ENCODE measurements at places on chromosomes 1 and 21.

GRCh38 chr21:15164678-15165303 is 100.0 kb upstream of the NRIP1 start:
- no peak for DNase-seq

GRCh38 chr1:91693557-91693956 is 192.4 kb downstream of the TGFBR3 start:
- no peak for DNase-seq

- no peak for DNase-seq
Observed at GRCh38 chr1:52668711-52669110, 29.4 kb downstream of the COA7 start.

DNA sequence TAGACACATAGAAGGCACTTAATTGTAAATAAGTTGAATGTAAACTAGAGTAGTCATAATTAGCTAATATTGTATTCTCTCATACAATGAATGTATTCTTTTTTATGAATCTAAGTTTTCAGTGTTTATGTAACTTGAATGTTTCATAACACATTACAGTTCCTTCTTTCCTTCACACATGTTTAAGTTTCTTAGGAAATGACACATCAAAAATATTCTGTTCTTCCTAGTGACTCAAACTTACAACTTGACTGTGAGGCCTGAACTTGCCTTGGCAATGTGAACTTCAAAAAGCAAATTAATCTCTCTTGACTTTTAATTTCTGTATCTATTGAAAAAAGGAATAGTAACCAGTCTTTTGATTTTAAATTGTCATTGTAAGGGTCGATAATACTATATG is 700.1 kb downstream of the KCNT2 start:
- peak; percentile 11 for DNase-seq

DNA sequence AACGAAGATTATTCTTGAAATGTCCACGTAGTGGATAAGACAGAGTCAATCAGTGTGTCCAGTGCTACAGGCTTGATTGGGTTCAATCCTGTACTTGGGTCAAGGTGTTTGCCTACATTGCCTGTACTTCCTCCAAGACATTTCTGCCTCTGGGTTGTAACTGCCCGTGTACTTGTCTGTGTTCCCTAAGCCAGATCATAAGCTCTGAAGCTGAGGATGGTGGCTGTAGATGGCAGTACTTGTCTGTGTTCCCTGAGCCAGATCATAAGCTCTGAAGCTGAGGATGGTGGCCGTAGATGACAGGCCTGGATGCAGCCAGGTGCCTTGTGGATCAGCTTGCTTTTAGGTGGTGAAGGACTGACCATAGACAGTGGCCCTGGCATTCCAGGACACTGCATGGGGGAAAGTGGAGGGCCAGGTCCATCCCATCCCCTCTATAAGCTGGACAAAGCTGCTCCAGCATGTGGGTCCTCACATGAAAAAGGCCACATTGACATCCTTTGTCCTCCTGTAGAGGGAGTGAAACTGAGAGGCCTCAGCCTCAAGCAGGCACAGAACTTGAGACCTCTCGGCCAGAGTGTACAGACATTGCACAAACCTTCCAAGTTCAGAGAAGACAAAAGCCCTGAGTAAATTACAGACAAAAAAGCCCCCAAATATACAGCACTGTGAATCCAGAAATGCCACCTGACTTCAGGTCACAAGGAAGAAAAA is 2.0 kb upstream of the SRM start:
- DNase-seq, result no peak

GRCh38 chr1:70987497-70987896 is 60.1 kb downstream of the PTGER3 start:
- DNase-seq, result no peak

- DNase-seq, result no peak
Observed at GRCh38 chr1:173148971-173149370, 58.2 kb downstream of the TNFSF4 start.

- DNase-seq, result peak; percentile 23
Observed at GRCh38 chr1:152035539-152036266, 1.1 kb downstream of the S100A11 start.

DNA sequence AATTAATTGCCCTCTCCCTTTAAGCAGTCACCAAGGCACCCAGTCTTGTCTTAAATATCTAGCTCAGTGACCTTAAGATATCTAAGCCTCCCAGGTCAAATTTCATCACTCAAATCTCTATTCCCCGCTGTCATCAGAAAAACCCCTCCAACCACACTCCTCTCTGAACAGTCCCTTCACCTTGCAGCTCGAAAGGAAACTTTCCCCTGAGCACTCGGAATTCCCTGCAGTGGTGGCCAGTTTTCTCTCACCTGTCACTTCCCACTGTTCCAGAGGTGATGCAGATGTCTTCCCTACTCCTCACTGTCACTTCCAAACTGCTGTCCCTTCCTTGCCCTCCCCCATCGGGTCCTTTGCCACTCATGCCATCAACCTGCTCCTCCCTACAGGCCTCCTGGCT is 15.3 kb upstream of the SSX2IP start:
- no peak for DNase-seq

DNA sequence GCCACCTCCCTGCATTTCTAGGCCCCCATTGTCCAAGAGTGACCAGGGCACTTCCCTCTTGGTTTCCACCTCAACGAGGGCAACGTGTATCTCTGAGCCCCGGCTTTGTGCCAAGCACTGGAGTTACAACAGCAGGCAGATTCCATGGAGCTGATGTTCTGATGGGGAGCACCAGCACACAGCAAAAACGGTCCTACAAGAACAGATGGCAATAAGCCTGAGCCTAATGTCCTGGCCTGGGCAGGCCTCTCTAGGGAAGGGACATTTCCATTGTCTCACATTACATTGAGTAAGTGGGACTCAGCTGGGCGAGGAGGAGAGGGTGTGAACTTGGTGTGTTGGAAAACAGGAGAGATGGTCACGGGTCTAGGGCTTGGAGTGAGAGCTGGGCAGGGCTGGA is 27.2 kb upstream of the NPPB start:
- DNase-seq, result no peak

DNA sequence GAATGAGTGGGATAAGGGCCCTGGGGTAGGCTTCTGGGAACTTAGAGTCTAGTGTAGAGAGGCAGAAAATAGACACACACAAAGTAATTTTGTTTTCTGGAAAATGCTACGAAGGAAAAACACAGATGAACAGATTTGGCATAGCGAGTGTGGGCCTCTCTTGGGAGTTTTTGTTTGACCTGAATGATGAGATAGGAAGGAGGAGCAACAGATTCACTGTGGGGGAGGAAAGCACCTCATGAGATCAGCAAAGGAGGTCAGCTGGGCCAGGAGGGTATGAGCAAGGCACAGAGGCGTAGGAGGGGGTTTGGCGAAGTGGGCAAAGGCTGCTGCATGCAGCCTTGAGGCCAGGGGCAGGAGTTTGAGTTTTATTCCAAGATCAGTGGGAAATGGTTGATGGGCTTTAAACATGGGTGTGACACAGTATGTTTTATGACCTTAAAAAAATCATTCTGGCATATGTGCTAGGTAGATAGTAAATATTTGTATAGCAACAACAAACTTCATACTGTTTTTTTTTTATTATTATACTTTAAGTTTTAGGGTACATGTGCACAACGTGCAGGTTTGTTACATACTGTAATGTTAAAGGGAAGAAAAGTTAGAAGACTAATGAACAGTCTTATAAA is 57.9 kb downstream of the FGGY start:
- DNase-seq, result no peak

DNA sequence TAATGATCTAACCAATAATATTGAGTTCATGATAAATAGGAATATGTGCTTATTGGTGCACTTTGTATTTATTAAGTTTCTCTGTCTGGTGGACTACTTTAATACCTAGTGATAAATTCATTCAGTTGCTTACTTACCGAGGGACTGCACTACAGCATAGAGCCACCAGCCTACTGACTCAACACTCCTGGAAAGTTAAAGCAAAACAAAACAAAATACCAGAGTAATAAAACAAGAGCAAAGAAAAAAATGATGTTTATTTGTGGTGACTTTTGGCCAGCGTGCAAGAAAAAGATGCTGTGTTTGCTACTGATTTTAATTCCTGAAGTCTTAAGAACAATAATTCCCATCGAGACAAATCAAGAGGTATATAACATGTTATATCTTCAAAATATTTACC is 586.3 kb downstream of the PLA2G4A start:
- DNase-seq, result no peak

DNA sequence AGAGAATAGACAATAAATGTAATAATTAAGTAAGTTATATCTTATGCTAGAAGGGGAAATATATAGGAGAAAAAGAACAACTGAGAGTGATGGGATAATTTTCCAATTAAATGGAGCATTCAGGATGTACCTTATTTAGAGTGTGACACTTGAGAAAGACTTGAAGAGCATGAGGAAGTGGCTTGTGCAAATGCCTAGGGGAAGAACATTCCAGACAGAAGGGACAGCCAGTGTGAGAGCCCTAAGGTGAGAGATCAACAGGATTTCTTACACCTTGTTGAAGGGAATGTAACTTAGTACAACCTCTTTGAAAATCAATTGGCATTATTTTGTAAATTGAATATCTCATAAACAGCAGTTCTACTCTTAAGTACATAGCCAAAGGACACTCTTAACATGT is 28.8 kb upstream of the TSPAN2 start:
- no peak for DNase-seq

GRCh38 chr1:6508154-6508815 is 16.8 kb upstream of the PLEKHG5 start:
- no peak for DNase-seq

GRCh38 chr1:21058035-21058793 is 118.5 kb downstream of the EIF4G3 start:
- DNase-seq, result no peak

GRCh38 chr1:114219172-114219868 is 65.7 kb upstream of the SYT6 start:
- peak; percentile 45 for DNase-seq

- DNase-seq, result peak; percentile 91
Observed at GRCh38 chr1:151680826-151681225, 35.8 kb downstream of the CELF3 start.

DNA sequence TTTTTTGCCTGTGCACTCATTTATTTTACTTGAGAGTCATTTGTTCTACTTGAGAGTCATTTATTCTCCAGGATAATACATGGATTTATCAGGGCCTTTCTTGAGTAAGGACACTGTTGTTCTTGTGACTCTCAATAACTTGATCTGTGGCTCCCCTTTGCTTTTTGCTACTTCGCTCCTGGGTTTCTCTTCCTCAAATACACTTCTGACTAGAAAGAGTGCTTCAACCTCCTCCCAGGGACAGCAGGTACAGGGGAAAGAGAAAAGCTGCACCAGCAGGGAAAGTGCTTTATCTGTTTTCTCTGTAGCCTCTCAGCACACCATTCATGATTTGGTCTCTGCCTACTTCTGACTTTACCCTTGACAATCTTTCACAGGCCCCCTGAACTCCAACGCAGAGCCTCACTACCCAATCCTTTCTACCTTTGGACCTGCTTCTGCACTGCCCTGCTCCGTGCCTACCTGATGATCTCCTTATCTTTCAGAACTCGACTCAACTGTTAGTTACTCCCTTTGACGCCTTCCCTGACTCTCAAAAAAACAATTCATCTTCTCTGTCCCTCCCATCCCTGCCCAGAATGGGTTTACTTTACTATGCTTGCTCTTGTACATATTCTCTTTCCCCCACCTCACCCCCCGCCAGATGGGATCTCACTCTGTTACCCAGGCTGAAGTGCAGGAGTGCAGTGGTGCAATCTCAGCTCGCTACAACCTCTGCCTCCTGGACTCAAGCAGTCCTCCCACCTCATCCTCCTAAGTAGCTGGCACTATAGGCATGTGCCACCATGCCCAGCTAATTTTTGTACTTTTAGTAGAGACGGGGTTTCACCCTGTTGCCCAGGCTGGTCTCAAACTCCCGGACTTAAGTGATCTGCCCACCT is 15.6 kb upstream of the PIGM start:
- no peak for DNase-seq

DNA sequence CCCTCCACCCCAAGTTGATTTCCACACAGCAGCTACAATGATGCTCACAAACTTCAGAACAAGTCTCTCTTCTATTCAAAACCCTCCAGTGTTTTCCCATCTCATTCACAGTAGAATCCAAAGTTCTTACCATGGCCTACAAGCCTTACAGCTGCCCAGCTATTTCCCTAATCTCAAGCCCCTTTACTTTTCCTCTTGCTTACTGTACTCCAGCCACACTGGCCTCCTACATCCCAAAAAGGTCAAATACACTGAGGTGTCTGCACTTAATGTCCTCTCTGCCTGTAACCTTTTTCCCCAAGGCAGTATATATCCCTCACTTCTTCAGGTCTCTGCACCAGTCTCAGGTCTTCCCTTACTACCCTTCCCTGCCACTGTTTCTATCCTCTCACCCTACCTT is 2.6 kb downstream of the RAP1A start:
- no peak for DNase-seq

- DNase-seq, result no peak
Observed at GRCh38 chr1:13892671-13893325, 192.8 kb downstream of the PRDM2 start.

DNA sequence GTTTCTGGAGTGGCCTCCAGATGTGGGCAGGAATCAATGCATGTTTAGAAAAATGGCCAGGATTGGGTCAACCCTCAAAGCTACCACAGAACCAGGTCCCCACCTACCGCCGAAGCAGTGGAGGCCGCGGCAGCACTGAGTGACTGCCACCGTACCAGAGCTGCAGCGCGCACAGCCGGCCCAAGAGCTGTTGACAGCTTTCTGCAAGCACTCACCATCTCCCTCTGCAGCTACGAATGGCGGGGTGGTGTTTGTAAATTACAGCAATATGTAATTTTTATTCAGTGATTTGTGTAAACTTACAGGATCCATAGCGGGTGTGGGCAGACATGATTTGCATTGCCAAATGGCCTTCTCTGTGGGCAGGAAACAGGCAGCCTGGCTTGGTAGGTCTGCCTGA is 96.4 kb downstream of the CAMK2N1 start:
- DNase-seq, result no peak

DNA sequence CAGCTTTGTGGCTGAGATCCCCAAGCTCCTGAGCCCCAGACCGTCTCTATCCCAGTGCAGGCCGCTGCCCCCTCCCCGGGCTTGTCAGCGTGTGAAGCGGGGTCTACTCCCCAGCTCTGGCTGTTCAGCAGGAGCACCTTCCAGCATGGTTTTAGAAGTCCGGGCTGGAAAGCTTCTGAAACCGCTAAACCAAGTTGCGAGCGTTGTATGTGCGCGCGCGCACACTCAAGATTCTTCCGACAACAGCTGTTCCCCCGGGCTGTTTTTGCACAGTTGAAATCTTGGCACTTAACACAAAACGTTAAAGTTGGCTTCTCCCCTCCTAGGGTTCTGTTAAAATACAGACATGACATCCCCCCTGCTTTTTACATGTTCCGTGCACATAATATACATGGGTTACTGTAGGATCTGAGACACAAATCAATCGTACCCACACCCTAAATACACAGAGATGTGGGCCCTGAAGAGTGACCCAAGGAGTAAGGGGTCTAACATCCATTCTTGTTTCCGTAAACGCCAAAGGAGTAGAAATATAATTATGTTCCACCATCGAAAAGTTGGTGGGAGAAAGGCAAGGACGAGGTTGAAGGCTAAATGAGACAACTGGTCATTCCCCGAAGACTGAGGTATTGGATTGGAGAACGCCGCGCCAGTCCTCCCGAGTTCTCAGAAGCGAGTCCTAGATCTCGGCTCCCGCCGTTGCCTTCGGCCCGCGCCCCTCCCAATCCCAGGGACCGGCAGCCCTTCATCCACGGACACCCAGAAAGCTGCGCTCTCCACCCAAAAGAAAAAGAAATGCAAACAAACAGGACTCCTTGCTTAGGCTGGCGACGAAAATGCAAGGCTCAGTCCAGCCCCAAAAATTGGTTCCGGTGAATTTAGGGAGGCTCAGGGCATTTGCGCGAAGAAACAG is 1.3 kb downstream of the TBX15 start:
- DNase-seq, result peak; percentile 57
